Activated CD4-positive, alpha-beta T cell treated with anti-CD3 and anti-CD28 coated beads, Interleukin-10, Interleukin-2, amounts not matched to agents 100 ng/mL and 50 ng/mL, durations not matched to agents 16 hours and 8 hours (primary cell): ENCODE measurements at places on chromosomes 7 and 10.

- DNase-seq = no peak
Measured at GRCh38 chr10:122507616-122508015, 46.3 kb downstream of the HTRA1 start.

DNA sequence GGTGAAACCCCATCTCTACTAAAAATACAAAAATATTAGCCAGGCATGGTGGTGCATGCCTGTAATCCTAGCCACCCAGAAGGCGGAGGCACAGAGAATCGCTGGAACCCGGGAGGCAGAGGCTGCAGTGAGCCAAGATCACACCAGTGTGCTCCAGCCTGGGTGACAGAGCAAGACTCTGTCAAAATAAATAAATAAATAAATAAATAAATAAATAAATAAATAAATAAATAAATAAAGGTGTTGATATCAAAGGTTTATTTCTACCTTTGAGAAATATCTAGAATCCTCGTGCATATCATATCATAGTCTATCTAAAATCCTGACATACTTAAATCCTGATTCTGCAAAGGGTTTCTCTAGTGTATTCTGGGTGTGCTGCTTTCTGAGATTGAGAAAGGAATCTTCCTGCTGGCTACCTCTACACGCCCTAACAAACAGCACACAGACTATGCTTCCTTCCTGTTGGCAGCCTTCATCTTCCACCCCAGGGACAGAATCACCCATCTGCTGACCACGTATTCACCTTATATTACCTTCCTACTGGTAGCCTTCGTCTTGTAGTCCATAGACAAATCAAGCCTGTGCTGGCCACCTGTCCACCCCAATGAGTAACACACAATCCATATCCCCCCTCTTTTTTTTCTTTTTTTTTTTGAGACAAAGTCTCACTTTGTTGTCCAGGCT, 8.7 kb downstream of the ABLIM1 start:
- DNase-seq = no peak

- no peak for DNase-seq
Measured at GRCh38 chr10:44862924-44863323, 48.2 kb upstream of the TMEM72 start.

DNA sequence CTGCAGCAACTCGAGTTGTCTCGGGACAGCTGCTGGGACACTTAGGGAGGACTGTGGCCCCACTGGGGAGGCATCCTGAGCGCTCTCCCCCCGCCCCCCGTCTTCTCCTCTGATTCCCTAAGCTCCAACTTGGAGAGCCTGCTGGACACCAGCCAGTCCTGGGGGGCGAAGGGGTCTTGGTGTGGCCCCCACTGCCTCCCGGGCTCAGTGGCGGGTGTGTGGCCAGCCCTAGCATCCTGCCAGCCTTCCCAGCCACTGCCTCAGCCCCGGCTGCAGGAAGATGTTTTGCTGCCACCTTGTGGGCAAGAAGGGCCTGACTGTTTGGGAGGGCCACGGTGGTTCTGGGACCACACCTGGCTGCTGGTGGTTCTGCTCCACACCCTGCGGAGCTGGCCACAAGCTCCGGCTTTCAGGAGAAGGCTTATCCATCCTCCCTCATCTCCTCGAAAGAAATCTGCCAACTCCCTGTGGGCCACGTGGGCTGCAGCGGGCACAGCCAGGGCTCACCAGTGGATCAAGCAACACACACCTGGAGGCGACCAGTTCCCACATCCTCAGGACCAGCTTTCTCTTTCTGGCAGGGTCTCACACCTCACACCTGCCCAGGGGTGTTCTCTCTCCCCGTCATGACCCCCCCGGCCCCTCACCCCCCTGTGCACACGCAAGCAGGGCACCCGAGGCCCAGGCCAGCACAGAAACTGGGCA, 24.8 kb downstream of the AGAP3 start:
- peak; percentile 78 for DNase-seq

DNA sequence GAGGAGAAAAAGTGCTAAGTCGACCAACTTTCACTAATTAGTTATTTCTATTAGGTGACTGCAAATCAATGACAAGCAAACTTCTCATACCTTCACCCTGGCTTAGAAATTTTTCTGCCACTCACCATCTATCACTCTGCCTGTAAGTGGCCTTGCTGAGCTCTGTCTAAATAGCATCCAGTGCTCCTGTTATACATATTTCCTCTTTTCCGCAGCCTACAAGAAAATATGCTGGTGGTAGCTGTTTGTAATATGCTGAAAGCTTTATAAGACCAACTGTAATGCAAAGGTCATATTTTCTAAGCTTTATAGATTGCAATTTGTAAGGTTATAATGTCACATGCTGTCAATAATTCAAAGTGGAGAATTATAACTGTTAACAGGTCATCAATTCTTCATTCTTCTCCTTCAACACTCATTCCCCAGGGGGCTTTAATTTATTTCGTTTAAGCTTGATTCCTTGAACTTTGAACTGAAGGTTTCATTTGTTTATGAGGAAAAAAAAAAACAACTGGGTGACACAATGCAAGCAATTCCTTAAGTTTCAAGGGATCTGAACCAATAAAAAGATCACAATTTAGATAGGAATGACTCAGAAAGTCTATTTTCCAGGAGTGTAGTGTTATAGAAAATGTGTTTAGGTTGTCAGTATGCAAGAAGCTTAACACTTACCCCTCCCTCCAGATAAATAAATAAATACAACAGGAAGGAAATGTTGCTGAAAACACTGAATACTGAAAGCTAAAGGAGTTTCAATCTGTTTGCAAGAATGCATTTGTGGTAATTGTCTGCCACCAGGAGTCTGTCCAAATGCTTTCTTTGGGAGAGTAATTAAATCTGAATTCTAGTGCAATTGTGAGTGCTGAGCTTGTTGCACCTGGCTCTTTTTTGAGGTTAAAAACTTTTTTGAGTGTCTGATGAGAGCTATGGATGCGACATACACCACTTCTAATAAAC, 183.7 kb downstream of the SORCS1 start:
- DNase-seq = no peak

GRCh38 chr7:131859147-131859821, 302.9 kb upstream of the PODXL start:
- peak; percentile 65 for DNase-seq

GRCh38 chr7:139774376-139774775, 3.4 kb downstream of the HIPK2 start:
- DNase-seq = peak; percentile 76

DNA sequence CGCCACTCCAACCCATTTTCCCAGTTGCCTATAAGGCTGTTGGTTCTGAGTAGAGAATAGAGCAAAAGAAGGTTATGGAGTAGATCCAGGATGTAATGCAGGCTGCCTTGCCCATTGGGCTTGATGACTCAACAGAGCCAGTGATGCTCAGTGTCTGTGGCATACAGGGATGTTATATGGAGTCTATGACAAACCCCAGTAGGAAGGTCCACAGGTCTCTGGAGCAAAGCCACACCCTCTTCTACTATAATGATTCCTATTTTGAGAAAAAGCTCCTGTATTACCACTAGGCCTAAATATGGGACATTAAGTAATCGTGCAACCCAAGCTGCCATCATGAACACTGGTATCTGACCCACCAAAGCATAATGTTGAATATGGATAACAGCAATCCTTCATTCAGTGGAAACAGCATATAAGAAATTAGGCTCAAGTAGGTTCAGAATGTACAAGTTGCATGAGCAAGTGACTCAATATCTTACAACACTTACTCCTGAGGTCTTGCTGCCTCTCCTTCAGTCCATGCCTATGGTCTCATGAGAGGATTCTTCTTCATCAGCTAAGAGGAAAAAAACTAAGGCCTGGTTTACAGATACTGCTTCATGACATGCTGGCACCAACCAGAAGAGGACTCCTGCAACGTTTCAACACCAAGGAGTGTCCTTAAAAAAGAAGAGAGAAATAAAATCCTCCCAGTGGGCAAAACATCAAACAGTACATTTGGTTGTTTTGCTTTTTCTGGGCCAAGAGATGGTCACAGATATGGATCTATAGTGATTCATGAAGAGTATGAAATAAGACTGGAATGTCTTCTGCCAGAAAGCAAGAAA, 14.8 kb upstream of the FHIP2A start:
- DNase-seq = no peak

DNA sequence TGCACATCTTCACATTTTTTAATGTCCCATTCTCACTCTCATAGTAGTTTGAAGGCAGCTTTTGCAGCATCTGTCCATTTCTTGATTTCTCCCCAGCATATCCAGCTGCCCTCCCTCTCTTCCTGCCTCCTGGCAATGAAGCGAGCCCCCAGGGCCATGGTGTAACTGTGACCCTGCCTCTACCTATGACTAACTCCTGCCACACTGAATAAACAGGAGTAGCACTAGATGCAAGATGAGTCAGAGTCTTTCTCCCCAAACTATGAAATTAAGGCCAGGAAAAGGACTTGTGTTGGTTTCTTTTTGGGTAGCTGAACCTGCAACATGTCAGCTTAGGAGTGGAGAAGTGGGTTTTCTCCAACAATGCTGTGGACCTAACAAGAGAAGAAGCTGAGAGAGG, 329.0 kb downstream of the RNLS start:
- DNase-seq = peak; percentile 58

GRCh38 chr10:73865459-73866442, 8.6 kb downstream of the CAMK2G start:
- peak; percentile 81 for DNase-seq
